Fibroblast of skin of abdomen (primary cell): ENCODE measurements at places on chromosomes 3 and 15.
A peak's percentile ranks its signal among the peaks of the same experiment; 100 is the strongest.

- peak; percentile 4 for DNase-seq
Observed at GRCh38 chr15:33310481-33311311, at the start of gene RYR3. Gene RYR3, plus strand, starts transcription at chr15:33310967. Its CDS starts 79 bp downstream, at chr15:33311046.

GRCh38 chr15:80386151-80386550 is 18.0 kb upstream of the ARNT2 start:
- DNase-seq, result no peak

DNA sequence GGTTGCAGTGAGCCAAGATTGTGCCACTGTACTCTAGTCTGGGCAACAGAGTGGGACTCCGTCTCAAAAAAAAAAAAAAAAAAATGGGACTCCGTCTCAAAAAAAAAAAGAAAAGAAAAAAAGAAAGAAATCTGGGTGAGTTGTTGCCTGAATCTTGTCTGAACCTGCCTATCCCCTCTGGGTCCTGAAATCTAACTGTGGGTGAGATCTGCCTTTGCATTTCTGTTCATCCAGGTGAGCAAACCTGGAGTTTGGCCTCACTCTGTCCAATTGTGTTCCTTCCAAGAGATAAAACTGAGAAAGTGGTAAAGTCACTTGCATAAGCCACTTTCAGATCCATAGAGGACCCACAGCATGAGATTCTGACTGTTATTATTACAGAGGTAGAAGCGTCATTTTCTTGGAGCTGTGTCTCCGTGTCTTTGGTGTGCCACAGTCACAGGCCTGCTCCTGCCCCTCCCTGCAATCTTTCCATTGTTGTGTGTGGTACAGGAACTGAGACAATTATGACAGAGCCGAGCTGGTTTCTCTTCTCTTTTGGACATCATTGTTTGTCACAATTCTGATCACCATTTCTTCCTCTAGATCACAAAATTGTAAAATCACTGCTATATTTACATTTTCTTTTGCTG is 235.9 kb downstream of the LPP start:
- no peak for DNase-seq

GRCh38 chr3:195043607-195044339 is 227.2 kb downstream of the XXYLT1 start:
- no peak for DNase-seq

- DNase-seq, result peak; percentile 94
Observed at GRCh38 chr15:87752250-87752951, 504.1 kb downstream of the NTRK3 start.
